Purkinje cell (primary cell): ENCODE measurements at places on chromosomes 1 and 21. TPM values are rescaled to one million over a fixed set of nuclear protein-coding genes. Genes with fewer than 3 reads are reported as not detected.

BTBD19 gene
- not detected in 2 replicates for polyA plus RNA-seq

CD34 gene
- polyA plus RNA-seq, result 0.17 TPM in 1 of 2 replicates, not detected in the other

KRTAP15-1 gene
- not detected in 2 replicates for polyA plus RNA-seq

AMPD1 gene
- not detected in 2 replicates for polyA plus RNA-seq

CHD5 gene
- 0.55 and 8.3 TPM in 2 replicates for polyA plus RNA-seq

VN1R5 gene
- polyA plus RNA-seq, result not detected in 2 replicates

FCGR1A gene
- polyA plus RNA-seq, result 0.71 TPM in 1 of 2 replicates, not detected in the other

MYOC gene
- polyA plus RNA-seq, result not detected in 2 replicates

CFAP74 gene
- polyA plus RNA-seq, result 1.2 TPM in 1 of 2 replicates, not detected in the other

BSND gene
- not detected in 2 replicates for polyA plus RNA-seq

PAPPA2 gene
- polyA plus RNA-seq, result 0.27 and 0.47 TPM in 2 replicates

S100A1 gene
- not detected in 2 replicates for polyA plus RNA-seq

TRIM58 gene
- not detected in 2 replicates for polyA plus RNA-seq

CASQ1 gene
- 3.3 and 18.4 TPM in 2 replicates for polyA plus RNA-seq

IFI44 gene
- polyA plus RNA-seq, result 2.5 and 4.2 TPM in 2 replicates

EDARADD gene
- not detected in 2 replicates for polyA plus RNA-seq

FABP3 gene
- polyA plus RNA-seq, result 242 and 583 TPM in 2 replicates

LIPI gene
- polyA plus RNA-seq, result 0.34 and 0.43 TPM in 2 replicates

KIAA1614 gene
- 0.07 TPM in 1 of 2 replicates, not detected in the other for polyA plus RNA-seq

LRRC39 gene
- 2.4 and 4.7 TPM in 2 replicates for polyA plus RNA-seq

C21orf58 gene
- 0.22 and 2.3 TPM in 2 replicates for polyA plus RNA-seq

DNALI1 gene
- polyA plus RNA-seq, result 8.0 and 9.0 TPM in 2 replicates

NBPF4 gene
- polyA plus RNA-seq, result not detected in 2 replicates

SLAMF1 gene
- polyA plus RNA-seq, result not detected in 2 replicates

GSTM1 gene
- polyA plus RNA-seq, result 17.9 and 26.0 TPM in 2 replicates

PLA2G2A gene
- polyA plus RNA-seq, result not detected in 2 replicates
